NCI-H1417 treated with DMSO at 0.1 percent for 48 hours (cell line): ENCODE measurements at places on chromosomes 6 and 20.
A peak's percentile ranks its signal among the peaks of the same experiment; 100 is the strongest.

DNA sequence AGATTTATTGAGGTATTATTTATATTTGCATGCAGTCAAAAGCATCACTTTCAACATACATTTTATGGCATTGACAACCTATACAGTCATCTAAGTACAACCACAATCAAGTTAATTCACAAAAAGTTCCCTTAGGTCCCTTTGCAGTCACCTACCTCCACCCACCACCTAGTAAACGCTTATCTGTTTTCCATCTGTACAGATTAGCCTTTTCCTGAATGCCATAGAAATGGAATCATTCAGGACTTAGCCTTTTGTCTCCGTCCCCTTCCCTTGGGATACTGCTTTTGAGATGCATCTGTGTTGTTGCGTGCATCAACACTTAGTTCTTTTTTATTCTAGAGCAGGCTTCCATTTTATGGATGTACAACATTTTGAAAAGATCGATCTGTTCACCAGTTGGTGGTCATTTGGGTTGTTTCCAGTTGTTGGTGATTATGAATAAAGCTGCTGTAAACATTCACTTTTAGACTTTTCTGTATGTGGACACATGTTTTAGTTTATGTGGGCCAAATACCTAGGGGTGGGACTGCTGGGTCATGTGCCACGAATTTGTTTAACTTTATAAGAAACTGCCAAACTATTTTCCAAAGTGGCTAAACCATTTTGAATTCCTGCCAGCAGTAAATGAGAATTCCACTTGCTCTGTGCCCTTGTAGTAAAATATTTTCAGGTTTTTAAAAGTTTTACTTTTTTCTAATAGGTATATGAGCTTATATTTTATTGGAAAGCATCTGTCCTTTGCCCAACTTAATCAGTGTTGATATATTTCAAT, 17.6 kb upstream of the IFNGR1 start:
- DNase-seq, result no peak

DNA sequence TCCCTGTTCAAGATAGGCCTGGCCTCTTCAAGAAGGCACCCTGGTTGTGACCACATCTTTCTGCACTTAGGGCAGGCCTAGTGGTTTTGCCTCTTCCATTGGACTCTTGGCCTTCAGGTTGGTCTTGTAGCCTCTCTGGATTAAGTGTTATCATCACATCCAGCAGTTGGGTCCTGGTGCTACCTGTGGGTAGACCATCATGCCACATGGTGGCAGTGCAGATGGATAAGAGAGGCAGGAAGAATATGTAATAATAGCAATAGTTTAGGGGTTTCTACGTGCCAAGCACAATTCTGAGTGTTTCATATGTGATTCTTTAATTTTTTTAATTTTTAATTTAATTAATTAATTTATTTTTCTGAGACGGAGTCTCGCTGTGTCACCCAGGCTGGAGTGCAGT, 28.5 kb upstream of the SNRPB2 start:
- DNase-seq, result no peak

- DNase-seq, result no peak
Observed at GRCh38 chr6:163533443-163533842, 118.9 kb downstream of the QKI start.

GRCh38 chr6:159254186-159254585, 85.0 kb downstream of the FNDC1 start:
- DNase-seq, result no peak

GRCh38 chr6:30515106-30515505, 25.8 kb downstream of the HLA-E start:
- DNase-seq, result no peak

- DNase-seq, result no peak
Observed at GRCh38 chr6:97136626-97137358, 146.2 kb downstream of the MMS22L start.

DNA sequence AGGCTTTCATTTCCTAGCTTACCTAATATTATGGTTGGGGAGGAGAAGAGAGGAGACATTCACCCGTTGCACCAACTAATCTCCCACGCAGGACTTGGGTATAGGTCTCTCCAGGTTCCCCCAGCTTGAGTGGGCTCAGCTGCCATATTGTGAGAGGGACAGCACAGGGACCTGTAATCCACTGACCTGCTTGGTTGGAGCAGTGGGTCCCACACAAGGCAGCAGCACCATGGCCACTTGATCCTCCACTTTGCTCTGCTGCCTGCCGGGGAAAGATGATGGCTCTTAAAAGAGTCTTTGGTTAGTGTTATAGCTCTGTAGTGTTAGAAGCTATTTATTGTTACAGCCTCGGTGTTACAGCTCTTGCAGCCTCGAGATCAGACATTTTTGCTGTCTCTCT, 22.5 kb upstream of the ECHDC1 start:
- no peak for DNase-seq

- DNase-seq, result no peak
Observed at GRCh38 chr6:169968541-169969270, 217.3 kb downstream of the ERMARD start.

- DNase-seq, result no peak
Observed at GRCh38 chr6:149651056-149651455, 2.5 kb upstream of the KATNA1 start.

DNA sequence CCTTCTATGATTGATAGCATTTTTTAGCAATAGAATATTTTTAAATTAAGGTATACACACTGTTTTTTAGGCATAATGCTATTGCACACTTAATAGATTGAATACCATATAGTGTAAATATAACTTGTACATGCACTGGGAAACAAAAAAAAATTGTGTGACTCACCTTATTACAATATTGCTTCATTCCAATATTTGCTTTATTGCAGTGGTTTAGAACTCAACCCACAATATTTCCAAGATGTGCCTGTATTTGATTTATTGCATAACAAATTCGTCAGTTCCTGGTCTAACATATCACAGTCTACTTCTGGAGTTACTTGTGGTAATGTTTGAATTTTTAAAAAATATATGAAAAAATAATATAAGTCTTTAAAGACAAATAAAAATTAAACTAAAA, 41.9 kb upstream of the DEFB112 start:
- no peak for DNase-seq

GRCh38 chr6:20581070-20581469, 46.8 kb downstream of the CDKAL1 start:
- DNase-seq, result no peak

DNA sequence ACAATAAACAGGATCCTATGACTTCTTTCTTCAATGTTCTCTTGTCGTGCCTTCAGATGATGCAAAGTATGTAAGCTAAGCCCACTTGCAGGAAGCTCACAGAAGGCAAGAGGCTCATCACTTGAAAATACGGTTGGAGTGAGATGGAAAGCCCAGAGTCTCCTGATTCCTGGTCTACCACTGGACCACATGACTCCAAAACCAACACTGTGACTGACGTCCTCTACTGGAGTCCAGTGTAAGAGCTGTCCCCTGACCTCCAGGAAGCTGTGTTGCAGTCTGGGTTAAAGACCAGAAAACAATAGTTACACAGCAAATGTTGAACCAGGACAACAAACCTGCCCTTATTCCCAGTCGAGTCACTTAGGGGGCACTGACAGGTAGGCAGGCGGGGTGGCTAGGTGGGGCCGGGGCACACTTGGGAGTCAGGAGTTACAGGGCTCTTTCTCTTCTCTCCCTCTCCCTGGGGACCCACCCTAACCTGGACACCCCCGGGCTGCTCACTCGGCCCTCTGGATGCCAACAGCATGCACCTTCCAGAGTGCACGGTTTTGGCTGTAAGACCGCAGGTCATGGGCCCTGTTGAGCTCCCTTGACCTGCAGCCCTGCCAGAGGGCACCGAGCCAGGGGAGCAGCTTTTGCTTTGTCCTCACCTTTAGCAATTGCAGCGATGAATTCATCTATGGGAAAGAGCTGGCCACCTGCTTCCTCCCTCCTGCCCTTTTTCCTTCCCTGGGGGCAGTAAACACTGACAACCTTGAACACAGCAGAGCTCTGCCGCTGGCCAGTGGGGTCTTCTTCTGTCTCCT, 7.4 kb downstream of the PCK1 start:
- DNase-seq, result no peak

DNA sequence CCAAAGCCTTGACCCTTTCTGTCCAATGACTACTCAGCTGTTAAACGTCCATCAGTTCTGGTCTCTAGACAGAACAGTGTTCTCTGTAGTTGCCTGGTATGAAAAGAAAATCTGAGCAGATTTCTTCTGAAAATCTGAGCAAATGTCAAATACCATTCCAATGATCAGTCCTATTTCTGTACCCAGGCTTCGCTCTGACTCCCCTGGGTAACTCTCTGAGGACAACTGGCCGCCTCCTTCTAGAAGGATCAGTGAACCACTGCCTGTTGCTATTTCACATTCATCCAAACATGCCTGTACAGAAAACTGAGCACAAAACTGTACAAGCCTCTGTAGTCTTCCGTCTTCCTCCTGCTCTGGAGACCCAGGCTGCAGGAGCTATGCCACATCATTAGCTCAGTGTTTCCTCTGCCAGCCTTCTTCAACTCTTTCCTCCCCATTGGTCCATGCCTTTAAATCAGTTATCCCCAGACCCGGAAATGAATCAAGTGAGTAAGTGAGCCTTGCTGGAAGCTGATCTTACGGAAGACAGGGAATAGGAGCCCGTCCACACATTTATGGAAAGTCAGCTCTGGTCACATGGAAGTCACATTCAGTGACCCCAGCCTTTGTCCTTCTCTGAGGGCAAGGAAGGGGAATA, 63.3 kb downstream of the DAAM2 start:
- DNase-seq, result no peak

DNA sequence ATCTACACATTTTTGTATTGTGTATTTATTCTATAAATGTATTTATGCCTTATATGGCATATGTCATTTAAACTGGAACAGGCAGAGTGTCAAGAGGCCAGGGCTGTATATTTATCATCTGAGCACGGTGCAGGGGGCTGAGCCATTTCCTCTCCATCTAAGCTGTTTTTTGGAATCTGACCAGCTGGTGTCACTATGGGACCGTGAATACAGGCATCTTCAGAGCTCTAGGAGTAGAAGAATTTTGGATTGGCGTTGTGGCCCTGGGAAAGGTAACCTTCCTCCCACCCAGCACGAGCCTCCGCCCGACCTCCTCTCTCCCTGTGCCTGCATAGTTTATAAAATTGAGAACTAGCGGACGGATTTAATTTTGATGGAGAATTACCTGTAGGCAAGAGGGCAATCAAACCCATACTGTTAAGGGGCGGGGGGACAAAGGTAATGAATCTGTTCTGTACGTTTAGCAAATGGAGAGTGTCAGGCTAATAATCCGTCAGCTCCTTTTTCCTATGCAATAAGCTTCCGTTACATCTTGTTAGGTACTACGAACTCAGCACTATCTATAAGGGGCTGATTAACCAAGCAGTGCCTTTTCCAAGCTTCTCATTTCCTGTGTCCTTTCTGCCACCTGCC, 29.0 kb upstream of the EEF1E1 start:
- DNase-seq, result peak; percentile 5

- DNase-seq, result no peak
Observed at GRCh38 chr6:34574647-34575293, 18.6 kb upstream of the SPDEF start.

GRCh38 chr6:33014841-33015634, 5.6 kb upstream of the HLA-DOA start:
- peak; percentile 53 for DNase-seq

DNA sequence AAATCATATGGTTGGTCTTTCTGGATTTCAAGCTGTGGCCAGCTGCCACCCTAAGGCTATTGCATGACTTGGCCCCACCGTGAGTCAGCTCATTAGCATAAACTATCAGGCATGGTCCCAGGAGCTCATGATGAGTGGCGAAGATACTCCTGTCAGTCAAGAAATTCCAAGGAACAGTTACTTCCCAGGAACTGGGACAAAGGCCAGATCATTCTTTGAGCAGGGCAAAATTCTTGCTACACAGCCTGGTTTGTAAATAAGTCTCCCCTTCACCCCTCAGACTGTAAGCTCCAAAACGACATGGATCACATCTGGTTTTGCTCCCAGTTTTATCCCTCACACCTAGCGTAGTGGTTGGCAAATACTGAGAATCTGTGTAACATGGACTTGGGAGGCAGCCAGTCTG, 33.0 kb upstream of the KIAA1586 start:
- DNase-seq, result no peak

GRCh38 chr6:105014954-105015353, 58.0 kb downstream of the LIN28B start:
- DNase-seq, result no peak

GRCh38 chr6:105595829-105596228, 192.9 kb upstream of the PREP start:
- DNase-seq, result no peak

DNA sequence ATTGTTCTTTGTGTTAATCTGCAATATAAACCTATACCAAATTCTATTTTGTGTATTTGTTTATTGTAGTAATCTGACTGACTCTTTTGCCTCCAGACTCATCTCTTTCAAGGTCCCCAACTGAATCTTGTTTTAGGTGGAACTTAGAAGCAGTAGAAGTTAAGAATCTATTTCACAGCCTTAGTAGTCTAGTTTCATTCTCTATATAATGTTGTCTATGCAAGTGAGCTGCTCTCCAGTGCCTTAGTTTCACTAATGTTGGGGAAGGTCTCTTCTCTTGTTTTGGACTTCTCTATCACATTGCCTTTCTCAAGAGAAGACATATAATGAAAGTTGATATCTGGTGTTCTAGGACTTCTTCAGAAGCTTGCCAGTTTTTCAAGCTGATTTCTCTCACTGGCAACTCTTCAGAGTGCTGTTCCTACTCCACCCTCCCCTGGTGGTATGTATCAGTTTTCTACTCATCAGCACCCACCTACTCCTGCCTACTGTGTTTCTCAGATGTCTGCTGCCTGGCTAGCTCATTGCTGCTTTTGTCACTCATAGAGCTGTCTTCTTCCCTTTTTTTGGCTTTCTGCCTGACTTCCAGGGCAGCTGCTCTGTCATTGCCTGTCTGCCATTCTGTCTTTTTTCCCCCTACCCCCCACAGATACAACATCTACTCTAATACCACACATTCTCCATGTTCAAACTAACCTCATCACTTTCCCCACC, 82.1 kb downstream of the PTPRA start:
- no peak for DNase-seq

GRCh38 chr6:161316531-161316930, 42.7 kb upstream of the AGPAT4 start:
- no peak for DNase-seq

DNA sequence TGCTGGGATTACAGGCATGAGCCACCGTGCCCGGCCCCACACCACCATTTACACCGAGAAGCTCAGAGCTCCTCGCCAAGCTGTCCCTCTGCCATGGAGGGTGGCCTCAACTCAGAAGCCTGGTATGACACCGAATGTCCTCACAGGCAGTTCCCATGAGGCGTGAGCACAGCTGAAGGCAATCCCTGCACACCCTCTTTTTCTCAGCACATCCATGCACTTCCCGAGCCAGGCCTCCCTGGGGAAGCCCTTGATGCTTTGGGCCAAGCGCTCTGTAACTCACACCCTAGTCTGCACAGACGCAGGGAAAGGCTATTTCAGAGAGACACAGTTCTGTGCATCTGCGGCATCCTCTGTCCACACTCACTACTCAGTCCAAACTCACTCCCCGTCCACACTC, 18.4 kb downstream of the THBS2 start:
- no peak for DNase-seq

DNA sequence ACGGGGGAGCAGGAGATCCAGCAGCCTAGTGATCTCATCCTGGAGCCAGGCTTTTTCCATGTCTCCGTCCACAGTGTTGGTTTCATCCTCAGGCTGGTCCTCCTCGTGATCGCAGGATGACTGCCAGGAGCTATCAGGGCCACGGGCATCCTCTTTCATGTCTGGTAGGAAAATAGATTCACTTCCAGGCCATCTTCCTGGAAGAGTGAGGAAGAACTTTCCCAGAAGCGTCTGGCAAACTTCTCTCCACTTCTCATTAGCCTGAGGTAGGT, 15.3 kb upstream of the SLC9A8 start:
- DNase-seq, result no peak
